ENCODE measurements at places on chromosomes 16 and 17.

- no peak for DNase-seq
These were observed 13.3 kb upstream of the MARCHF10 start for GRCh38 chr17:62821189-62822079.

GRCh38 chr17:67111327-67111726 is 67.0 kb downstream of the CACNG1 start:
- DNase-seq = no peak

DNA sequence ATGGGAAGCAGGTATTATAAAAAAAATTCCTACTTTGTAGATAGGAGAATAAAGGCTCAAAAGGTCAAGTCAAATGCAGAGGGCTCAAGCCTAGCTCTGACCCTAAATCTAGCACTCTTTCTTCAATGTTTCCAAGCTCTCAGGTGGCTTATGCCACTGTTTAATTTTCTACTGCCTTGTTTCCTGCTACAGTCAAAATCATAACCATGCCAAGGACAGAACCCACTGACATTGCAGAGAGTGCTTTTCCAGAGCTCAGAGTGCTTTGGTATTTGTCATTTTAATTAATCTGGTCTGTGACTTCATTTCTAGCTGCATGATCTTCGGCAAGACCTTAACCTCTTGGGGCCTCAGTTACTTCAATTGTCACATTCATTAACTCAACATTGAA is 344.7 kb downstream of the CA10 start:
- no peak for DNase-seq

DNA sequence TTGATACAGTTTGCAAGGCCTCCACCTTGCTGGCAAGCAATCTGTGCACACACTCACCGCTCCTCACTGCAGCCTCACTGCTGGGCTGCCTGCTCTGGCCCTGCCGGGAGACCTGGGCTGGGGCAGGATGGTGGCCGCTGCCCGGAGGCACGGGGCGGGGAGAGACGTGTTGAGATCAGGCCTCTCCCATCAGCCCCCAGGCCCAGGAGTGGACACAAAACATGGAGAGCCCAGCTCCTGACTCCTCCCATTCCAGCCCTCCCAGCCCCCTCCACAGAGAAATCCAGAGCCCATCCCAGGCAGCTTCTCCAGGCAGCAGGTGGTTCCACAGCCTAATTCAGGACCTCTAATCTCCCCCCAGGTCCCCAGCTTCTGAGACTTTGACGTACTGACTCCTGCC is 23.1 kb upstream of the RPL38 start:
- no peak for DNase-seq

DNA sequence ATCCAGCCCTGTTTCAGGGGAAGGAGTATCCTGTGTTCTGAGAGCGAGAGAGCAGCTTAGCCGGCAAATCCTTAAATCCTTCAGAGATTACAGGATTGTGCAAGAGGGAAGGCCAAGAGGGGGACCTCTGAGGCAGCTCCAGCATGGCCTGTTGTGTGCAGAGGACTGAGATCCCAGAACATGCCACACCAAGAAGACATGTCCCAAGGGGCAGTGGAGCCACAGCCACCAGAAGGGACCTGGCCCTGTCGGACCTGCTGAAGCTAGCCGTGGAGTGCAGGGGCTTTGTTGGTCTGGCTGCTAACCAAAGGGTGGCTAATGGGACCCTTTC is 1.6 kb upstream of the MRC2 start:
- no peak for DNase-seq

GRCh38 chr16:49281843-49282642 is 405 bp upstream of the CBLN1 start:
- peak; percentile 9 for DNase-seq

DNA sequence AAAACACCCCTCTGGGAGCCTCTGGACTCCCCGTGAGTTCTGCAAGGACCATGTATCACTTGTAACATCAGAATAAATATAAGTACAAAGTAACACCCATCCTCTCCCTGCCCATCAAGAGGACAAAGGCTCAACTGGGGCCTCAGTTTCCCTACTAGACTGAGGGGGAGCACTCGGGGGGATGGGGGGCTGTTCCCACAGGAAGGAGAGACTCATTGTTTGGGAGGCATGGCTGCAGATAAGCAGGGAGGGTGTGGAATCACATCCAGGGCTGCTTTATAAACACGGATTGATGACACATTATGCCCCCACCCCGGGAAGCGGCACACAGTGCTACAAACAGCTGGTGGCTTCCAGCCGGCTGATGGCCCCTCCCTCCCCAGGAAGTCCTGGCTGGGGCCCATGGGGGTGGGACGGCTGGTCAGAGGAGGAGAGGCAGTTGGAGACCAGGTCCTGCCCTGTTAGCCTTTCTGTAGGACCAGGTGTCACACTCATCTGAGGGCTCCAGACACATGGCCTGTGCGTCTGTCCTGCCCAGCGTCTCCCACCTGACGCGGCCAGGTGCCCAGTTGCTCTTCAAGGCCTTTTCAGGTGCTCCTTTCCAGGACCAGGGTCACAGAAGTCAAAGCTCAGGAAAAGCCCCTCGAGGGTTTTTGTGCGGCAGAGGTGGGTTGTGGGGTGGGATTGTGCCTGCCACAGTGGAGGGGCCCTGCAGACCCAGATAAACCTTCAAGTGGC is 1.3 kb upstream of the MPG start:
- DNase-seq = peak; percentile 37

DNA sequence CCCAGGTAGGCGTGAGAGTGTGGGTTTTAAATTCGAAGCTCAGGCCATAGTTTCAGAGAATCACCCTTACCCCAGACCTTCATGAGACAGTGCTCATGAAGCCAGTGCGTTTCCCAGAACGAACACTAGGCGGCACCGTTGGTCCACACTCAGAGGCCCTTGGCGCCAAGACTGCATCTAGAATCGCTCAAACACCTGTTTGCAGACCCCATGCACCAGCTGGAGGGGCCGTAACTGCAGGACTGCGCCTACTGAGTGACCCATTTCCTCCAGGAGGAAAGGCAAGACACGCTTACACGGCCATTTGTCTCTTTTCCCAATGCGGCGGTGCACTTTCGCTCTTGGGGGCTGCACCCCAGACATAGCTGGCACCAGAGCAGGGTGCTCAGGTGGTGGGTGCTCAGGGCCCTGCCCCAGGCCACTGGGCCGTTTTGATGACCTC is 34.0 kb downstream of the ADGRG5 start:
- no peak for DNase-seq

- no peak for DNase-seq
These were observed 505.3 kb downstream of the HAPSTR1 start for GRCh38 chr16:9596788-9597187.

All from fibroblast of skin of left biceps (primary cell).